Natural killer cell (primary cell): ENCODE measurements at places on chromosomes 7 and 10.

- H3K4me3 ChIP-seq = no peak overlapping the region
- H3K4me1 ChIP-seq = no peaks in the 10 kb centered on the region
- DNase-seq = no peak
- H3K27ac ChIP-seq = no peak overlapping the region
- H3K27me3 ChIP-seq = no peaks in the 10 kb centered on the region
- no peaks in the 10 kb centered on the region for H3K36me3 ChIP-seq
Measured at GRCh38 chr10:72146559-72147323, 58.4 kb upstream of the SPOCK2 start.

DNA sequence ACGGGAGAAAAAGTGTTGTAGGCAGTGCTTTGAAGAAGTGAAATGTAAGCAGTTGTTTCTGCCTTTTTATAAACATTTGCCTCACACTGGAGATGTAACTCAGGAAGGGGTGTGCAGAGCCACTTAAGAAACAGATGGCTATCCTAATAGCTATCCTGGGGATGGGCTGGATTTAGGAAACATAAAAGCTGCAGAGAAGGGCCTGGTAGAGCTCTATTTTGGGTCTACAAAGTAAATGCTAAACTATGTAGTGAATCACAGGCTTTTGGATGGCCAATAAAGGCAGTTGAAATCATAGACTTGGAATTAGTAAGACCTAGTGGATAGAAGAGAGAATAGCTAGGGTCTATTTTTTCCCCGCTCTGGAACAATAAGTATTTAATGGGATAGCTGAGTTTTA lies 79.9 kb upstream of the AGR3 start:
- H3K27me3 ChIP-seq = no peaks in the 10 kb centered on the region
- no peak for DNase-seq
- H3K36me3 ChIP-seq = no peaks in the 10 kb centered on the region
- no peak overlapping the region for H3K4me3 ChIP-seq
- no peak overlapping the region for H3K27ac ChIP-seq

GRCh38 chr10:116870949-116871348 lies 21.6 kb downstream of the ENO4 start:
- H3K4me1 ChIP-seq = no peaks in the 10 kb centered on the region
- no peaks in the 10 kb centered on the region for H3K27me3 ChIP-seq
- DNase-seq = no peak
- H3K27ac ChIP-seq = no peak overlapping the region
- H3K36me3 ChIP-seq = no peaks in the 10 kb centered on the region
- no peak overlapping the region for H3K4me3 ChIP-seq

GRCh38 chr7:70051726-70052125 lies 453.5 kb downstream of the AUTS2 start:
- H3K4me3 ChIP-seq = no peak overlapping the region
- no peaks in the 10 kb centered on the region for H3K27me3 ChIP-seq
- DNase-seq = no peak
- H3K27ac ChIP-seq = no peak overlapping the region
- no peaks in the 10 kb centered on the region for H3K4me1 ChIP-seq

- no peak overlapping the region for H3K27ac ChIP-seq
- DNase-seq = no peak
- H3K4me1 ChIP-seq = peaks cover 4% of the 10 kb centered on the region
- no peak overlapping the region for H3K4me3 ChIP-seq
- no peaks in the 10 kb centered on the region for H3K27me3 ChIP-seq
- no peaks in the 10 kb centered on the region for H3K36me3 ChIP-seq
Measured at GRCh38 chr7:27871866-27872265, 131.9 kb downstream of the TAX1BP1 start.

GRCh38 chr7:53920011-53920410 lies 622.2 kb upstream of the VSTM2A start:
- no peak overlapping the region for H3K4me3 ChIP-seq
- DNase-seq = no peak
- H3K36me3 ChIP-seq = no peaks in the 10 kb centered on the region
- no peaks in the 10 kb centered on the region for H3K4me1 ChIP-seq

- no peak overlapping the region for H3K27ac ChIP-seq
- no peaks in the 10 kb centered on the region for H3K36me3 ChIP-seq
- no peak for DNase-seq
- H3K27me3 ChIP-seq = no peaks in the 10 kb centered on the region
- H3K4me3 ChIP-seq = no peak overlapping the region
Measured at GRCh38 chr10:14131261-14131960, 199.3 kb downstream of the FRMD4A start.
